ENCODE measurements at places on chromosomes 2 and 18. TPM values are rescaled to one million over a fixed set of nuclear protein-coding genes. Genes with fewer than 3 reads are reported as not detected.

DNA sequence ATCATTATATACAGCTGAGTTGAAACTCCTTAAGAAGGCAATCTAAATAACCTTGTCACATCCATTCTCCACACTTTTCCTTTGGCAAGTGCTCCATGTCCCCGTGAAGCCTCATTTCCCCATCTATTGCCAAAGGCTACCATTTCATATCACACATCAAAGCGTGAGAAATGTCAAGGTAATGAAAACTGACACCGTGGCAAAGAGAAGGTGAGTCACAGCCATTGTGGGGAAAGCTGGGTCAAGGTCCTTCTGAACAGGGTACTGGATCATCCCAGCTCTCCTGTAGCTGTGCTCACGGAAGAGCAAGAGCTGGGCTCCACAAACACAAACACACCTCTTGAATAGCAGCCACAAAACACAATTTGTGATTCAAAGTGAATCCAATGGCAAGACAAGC lies 58.2 kb upstream of the REG3G start:
- H3K27me3 ChIP-seq = no peaks in the 10 kb centered on the region
- no peaks in the 10 kb centered on the region for H3K4me1 ChIP-seq
- DNase-seq = no peak

- no peaks in the 10 kb centered on the region for H3K4me1 ChIP-seq
- H3K36me3 ChIP-seq = no peaks in the 10 kb centered on the region
- no peak overlapping the region for H3K4me3 ChIP-seq
- no peak for DNase-seq
- no peak overlapping the region for H3K27ac ChIP-seq
Measured at GRCh38 chr18:43772907-43773306, 495.6 kb upstream of the SYT4 start.

CPO gene
- total RNA-seq = not detected

DNA sequence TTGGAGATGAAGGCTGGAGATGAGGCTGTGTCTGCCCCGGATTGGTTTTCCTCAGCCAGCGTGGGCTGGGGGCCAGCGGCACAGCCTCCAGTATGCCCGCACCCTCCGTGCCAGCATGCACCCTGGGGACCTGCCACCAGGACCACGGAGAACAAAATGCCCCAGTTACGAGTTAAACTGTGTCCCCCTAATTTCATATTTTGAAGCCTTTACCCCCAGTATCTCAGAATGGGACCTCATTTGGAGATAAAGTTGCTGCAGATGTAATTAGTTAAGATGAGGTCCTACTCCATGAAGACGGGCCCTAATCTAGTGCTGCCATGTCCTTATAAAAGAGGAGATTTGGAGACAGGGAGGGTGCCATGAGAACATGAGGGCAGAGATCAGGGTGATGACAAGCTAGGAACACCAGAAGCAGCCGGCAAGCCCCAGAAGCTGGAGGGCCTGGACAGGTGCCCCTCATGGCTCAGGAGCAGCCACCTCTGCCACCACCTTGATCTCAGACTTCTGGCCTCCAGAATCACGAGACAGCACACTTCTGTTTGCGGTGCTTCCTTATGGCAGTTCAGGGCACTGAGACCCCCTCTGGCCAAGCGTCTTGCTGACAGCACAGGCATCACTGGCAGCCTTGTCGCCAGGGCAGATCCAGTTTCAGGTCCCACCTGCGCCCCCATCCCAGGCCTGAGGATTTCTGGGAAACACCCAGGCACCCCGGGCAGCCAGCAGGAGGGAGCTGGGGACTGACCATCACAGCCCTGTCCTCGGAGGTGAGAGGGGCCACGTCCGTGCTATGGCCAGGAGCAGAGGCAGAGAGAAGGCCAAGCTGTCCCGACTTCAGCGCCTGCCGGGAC lies 29.4 kb downstream of the KIF1A start:
- H3K27ac ChIP-seq = no peak overlapping the region
- no peaks in the 10 kb centered on the region for H3K4me1 ChIP-seq
- no peak for DNase-seq
- no peaks in the 10 kb centered on the region for H3K27me3 ChIP-seq

- no peak overlapping the region for H3K27ac ChIP-seq
- no peaks in the 10 kb centered on the region for H3K4me1 ChIP-seq
- no peaks in the 10 kb centered on the region for H3K27me3 ChIP-seq
- H3K4me3 ChIP-seq = no peak overlapping the region
Measured at GRCh38 chr2:172484253-172484652, 56.9 kb downstream of the ITGA6 start.

DNA sequence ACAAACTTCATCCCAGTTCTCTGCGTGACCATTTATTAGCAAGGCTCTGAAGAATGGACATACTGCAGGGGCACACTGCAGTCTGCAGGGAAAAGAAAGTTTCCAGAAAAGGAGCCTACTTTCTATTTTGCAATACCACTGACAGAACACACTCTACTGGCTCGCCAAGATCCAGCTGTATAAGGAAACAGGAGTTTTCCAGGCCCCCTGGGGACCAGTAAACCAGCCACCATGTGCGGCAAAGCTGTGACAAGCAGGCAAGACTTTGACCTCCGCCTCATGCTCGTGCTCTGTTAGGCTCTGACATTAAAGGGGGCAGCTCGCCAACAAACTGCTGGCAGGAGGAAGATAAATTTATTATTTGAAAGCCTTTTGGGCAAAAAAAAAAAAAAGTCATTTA lies 67.3 kb downstream of the CCBE1 start:
- H3K27ac ChIP-seq = no peak overlapping the region
- DNase-seq = no peak
- H3K4me1 ChIP-seq = no peaks in the 10 kb centered on the region
- no peak overlapping the region for H3K4me3 ChIP-seq

GRCh38 chr18:58279504-58280175 lies 235.6 kb downstream of the NEDD4L start:
- no peak overlapping the region for H3K4me3 ChIP-seq
- H3K36me3 ChIP-seq = no peaks in the 10 kb centered on the region
- DNase-seq = no peak

GRCh38 chr2:46982351-46983064 lies 66.9 kb upstream of the MCFD2 start:
- H3K4me1 ChIP-seq = peaks cover 5% of the 10 kb centered on the region
- H3K27me3 ChIP-seq = no peaks in the 10 kb centered on the region
- no peaks in the 10 kb centered on the region for H3K36me3 ChIP-seq
- H3K27ac ChIP-seq = no peak overlapping the region

- H3K4me3 ChIP-seq = no peak overlapping the region
- no peaks in the 10 kb centered on the region for H3K27me3 ChIP-seq
- H3K4me1 ChIP-seq = no peaks in the 10 kb centered on the region
- DNase-seq = no peak
- no peak overlapping the region for H3K27ac ChIP-seq
Measured at GRCh38 chr2:231379266-231380215, 16.0 kb upstream of the B3GNT7 start.

- H3K27me3 ChIP-seq = no peaks in the 10 kb centered on the region
- no peaks in the 10 kb centered on the region for H3K36me3 ChIP-seq
- no peaks in the 10 kb centered on the region for H3K4me1 ChIP-seq
- no peak overlapping the region for H3K27ac ChIP-seq
Measured at GRCh38 chr18:10973567-10974203, 175.7 kb downstream of the PIEZO2 start.

KCNF1 gene
- 1.0 TPM for total RNA-seq

- H3K27ac ChIP-seq = no peak overlapping the region
- DNase-seq = no peak
- H3K4me3 ChIP-seq = no peak overlapping the region
- H3K4me1 ChIP-seq = no peaks in the 10 kb centered on the region
- H3K27me3 ChIP-seq = no peaks in the 10 kb centered on the region
- no peaks in the 10 kb centered on the region for H3K36me3 ChIP-seq
Measured at GRCh38 chr2:175393851-175394250, 212.3 kb upstream of the ATP5MC3 start.

FIGN gene
- total RNA-seq = 3.6 TPM

DNA sequence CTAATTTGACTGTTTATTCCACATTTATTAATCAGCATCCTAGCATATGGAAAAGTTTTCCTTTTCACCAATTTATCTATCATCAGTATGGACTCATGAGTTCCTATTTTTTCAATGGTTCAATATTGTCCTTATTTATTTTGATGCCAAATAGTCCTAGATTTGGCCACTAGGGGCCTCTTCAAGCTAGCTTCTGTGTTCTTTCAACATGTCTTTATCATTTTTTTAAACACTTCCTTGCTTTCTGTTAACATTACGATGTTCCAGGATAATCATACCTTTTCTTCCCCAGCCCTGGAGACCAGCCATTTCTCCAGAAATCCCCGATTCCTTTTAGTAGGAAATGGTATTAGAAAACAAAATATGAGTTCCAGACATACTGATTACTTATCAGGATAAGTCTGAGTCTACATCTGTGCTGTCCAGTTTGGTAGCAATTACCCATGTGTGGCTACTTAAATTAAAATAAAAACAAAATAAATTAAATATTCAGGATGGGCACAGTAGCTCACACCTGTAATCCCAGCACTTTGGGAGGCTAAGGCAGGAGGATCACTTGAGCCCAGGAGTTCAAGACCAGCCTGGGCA lies 70.6 kb downstream of the RPE start:
- DNase-seq = peak; percentile 8
- no peaks in the 10 kb centered on the region for H3K27me3 ChIP-seq
- no peak overlapping the region for H3K4me3 ChIP-seq

DNA sequence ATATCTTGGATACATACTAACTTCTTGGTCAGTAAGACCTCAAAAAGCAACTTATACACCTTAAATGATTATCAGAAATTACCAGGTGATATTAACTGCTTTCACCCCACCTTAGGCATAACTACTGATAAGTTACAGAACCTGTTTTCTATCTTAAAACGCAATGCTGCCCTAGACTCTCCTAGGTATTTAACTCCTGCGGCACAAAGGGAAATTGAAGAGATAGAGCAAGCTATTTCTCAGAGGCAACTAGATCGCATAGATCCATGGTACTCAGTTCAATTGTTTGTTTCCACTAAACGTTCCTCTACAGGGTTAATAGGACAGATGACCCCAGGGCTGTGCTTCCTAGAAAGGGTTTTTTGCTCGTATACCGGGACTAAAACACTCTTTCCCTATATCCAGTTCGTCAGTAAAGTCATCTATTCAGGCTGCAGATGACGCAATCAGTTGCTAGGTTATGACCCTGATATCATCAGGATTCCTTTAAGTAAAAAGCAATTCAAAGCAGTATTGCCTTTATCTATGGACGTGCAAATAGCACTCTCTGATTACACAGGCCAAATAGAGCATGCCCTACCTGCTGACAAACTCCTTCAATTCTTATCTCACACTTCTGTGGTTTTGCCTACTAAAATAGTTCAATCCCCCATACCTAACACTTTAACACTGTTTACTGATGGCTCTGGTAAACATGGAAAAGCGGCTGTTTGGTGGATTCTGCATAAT lies 62.3 kb upstream of the MYO3B start:
- no peaks in the 10 kb centered on the region for H3K4me1 ChIP-seq
- no peaks in the 10 kb centered on the region for H3K27me3 ChIP-seq
- no peak for DNase-seq
- no peaks in the 10 kb centered on the region for H3K36me3 ChIP-seq
- no peak overlapping the region for H3K27ac ChIP-seq

- no peaks in the 10 kb centered on the region for H3K36me3 ChIP-seq
- no peak overlapping the region for H3K4me3 ChIP-seq
- DNase-seq = no peak
- no peak overlapping the region for H3K27ac ChIP-seq
- H3K27me3 ChIP-seq = no peaks in the 10 kb centered on the region
Measured at GRCh38 chr18:75183524-75183923, 25.4 kb downstream of the PTGR3 start.

GRCh38 chr18:79637921-79638909 lies 41.4 kb upstream of the CTDP1 start:
- H3K4me3 ChIP-seq = no peak overlapping the region
- H3K27ac ChIP-seq = no peak overlapping the region
- no peaks in the 10 kb centered on the region for H3K4me1 ChIP-seq
- H3K27me3 ChIP-seq = peaks cover 4% of the 10 kb centered on the region
- no peak for DNase-seq
- no peaks in the 10 kb centered on the region for H3K36me3 ChIP-seq

DNA sequence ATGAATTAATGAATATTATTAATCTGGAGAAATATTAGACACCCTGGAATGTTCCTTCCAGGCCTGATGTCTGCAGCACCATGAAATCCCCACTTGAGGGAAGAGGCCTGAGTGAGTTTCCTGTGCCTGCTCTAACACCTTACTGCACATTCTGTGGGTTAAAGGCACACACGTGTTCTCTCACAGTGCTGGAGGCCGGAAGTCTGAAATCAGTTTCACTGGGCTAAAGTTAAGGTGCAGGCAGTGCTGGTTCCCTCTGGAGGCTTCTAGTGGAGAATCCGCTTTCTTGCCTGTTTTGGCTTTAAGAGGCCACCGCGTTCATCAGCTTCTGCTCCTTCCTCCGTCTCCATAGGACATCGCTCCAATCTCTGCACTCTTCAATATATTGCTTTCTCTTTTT lies 48.7 kb downstream of the ACKR3 start:
- no peak overlapping the region for H3K27ac ChIP-seq
- no peak for DNase-seq
- no peak overlapping the region for H3K4me3 ChIP-seq
- H3K27me3 ChIP-seq = no peaks in the 10 kb centered on the region
- no peaks in the 10 kb centered on the region for H3K36me3 ChIP-seq

- no peaks in the 10 kb centered on the region for H3K27me3 ChIP-seq
- no peak for DNase-seq
- no peak overlapping the region for H3K4me3 ChIP-seq
- no peak overlapping the region for H3K27ac ChIP-seq
- no peaks in the 10 kb centered on the region for H3K36me3 ChIP-seq
- no peaks in the 10 kb centered on the region for H3K4me1 ChIP-seq
Measured at GRCh38 chr2:133142087-133142486, 426.2 kb downstream of the NCKAP5 start.

DNA sequence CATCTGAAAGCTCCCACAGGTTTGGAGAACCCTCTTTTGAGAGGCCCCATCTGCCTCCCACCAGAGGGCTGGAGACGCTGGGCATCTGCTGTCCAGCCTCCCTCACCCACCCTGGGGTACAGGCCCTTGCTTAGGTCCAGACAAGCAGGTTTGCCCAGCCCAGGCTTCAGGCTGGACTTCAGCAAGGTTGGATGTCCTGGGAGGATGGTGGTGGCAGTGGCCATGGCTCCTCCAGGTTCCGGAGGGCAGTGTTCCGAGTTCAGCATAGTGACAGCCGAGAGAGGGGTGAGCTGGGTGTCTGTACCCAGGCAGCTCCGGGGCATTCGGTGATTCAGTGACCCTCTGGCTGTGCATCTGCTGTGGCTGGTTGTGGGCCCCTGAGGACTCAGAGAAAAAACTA lies 58.2 kb upstream of the HDAC4 start:
- no peak for DNase-seq
- H3K4me1 ChIP-seq = no peaks in the 10 kb centered on the region
- H3K36me3 ChIP-seq = no peaks in the 10 kb centered on the region
- no peak overlapping the region for H3K4me3 ChIP-seq
- H3K27ac ChIP-seq = no peak overlapping the region

- H3K36me3 ChIP-seq = no peaks in the 10 kb centered on the region
- H3K4me3 ChIP-seq = no peak overlapping the region
- no peak for DNase-seq
- H3K27ac ChIP-seq = no peak overlapping the region
Measured at GRCh38 chr2:82023710-82024109, 1719.2 kb upstream of the LRRTM1 start.

GRCh38 chr18:78099979-78100588 lies 850.4 kb downstream of the GALR1 start:
- H3K36me3 ChIP-seq = no peaks in the 10 kb centered on the region
- no peaks in the 10 kb centered on the region for H3K27me3 ChIP-seq
- no peak overlapping the region for H3K27ac ChIP-seq
- H3K4me3 ChIP-seq = no peak overlapping the region
